ENCODE measurements at places on chromosomes 2 and 18. TPM values are rescaled to one million over a fixed set of nuclear protein-coding genes. Genes with fewer than 3 reads are reported as not detected.
A peak's percentile ranks its signal among the peaks of the same experiment; 100 is the strongest.

DNA sequence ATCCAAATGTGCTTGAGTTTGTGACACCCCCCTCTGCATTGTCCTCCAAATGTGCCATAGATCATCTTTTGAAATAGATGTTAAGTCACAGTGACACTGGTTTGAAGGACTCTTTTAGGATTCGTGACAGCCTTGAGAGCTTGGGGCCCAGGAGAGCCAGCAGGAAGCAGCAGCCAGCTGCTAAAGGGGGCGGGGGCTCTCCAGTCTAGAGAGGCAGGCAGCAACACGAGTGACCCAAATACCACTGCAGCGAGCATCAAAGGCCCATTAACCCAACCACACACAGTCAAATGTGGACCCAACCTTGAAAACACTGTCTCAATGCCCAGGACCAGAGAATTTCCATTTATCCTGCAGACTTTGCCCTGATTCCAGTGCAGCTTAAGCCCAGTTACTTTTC is 75.6 kb downstream of the ZBTB7C start:
- H3K36me3 ChIP-seq, result no peaks in the 10 kb centered on the region
- H3K27ac ChIP-seq, result no peak overlapping the region
- H3K27me3 ChIP-seq, result no peaks in the 10 kb centered on the region
- DNase-seq, result peak; percentile 24
- no peak overlapping the region for H3K4me3 ChIP-seq

- H3K4me3 ChIP-seq, result no peak overlapping the region
- peaks cover 22% of the 10 kb centered on the region for H3K36me3 ChIP-seq
- no peak overlapping the region for H3K27ac ChIP-seq
- no peaks in the 10 kb centered on the region for H3K27me3 ChIP-seq
Measured at GRCh38 chr2:152627351-152627957, 89.8 kb downstream of the PRPF40A start.

DNA sequence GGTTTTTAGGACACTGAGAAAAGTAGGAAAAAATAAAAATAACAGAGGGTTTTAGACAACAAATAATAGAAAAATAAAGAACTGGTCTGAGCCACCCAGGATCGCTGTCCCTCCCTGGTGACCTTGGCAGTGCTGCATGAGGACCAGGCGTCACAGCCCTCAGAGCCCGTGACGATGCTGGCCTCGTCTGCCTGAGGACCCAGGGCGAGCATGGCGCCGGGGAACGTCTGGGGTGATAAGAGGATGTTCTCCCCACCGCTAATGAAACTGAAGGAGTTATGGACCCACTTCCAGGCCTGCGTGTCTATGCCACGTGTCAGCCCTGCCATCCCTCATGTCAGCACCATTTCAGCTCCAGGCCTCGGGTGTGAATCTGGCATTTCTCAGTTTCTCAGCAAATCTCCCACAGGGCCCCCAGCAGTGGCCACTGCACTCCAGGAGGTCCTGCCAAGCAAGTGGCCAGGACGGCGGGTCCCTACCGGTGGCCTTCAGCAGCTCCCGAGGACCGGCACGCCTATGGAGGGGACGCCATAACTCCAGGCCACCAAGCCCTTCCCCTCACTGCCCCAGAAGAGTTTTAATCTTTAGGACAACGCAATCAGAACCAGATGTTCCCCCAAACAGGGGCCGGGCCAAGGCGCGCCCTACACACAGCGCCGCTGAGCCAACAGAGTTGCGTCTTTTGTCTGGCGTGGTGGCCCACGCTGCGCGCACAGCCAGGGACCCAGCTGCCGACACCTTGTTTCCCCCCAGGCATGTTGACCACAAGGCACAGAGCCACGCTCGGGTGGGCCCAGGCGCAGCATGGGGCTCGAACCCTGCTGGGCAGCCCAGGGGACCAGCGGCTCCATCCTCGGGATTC is 179.7 kb downstream of the TWIST2 start:
- H3K27me3 ChIP-seq, result no peaks in the 10 kb centered on the region
- no peaks in the 10 kb centered on the region for H3K36me3 ChIP-seq
- no peaks in the 10 kb centered on the region for H3K4me1 ChIP-seq
- H3K4me3 ChIP-seq, result no peak overlapping the region

DNA sequence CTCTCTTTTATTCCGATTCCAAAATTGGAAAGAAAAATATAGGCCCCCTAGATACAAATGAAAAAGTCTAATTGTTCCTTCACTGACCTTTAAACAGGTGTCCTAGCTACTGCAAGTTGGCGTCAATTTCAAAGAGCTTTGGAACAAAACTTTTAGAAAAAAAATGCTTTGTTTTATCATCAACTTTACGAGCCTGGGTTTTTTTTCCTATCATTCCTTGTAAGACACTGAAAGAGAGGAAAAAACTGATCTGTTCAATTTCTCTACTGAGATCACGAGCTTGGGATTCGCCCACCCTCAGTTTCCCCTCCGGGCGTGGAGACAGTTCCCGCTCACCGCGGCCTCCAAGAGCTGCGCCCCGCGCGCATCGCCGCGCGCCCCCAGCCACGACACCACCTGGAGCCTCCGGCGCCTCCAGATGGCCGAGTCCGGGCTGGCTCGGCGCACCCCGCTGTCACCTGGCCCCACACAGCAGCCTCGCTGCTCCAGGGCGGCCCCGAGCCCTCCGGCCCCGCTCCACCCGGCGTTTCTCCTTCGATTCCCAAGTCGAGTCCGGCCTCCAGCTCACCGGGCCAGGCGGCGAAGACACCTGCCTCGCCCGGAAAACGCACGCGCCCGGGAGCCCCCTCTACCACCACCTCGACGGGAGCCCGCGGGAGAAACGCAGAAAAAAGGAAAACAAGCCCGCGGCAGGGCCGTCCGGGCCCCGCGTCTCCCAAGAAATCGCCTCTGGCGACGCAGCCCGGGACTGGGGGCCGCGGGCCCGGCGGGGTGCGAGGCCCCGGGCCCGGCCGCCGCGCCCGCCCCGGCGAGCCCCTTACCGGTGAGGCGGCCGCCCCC is 656 bp downstream of the TBC1D8 start:
- H3K4me3 ChIP-seq, result peak overlapping the region; percentile 72
- peaks cover 9% of the 10 kb centered on the region for H3K27me3 ChIP-seq
- H3K4me1 ChIP-seq, result peaks cover 69% of the 10 kb centered on the region
- peak; percentile 57 for DNase-seq
- no peak overlapping the region for H3K27ac ChIP-seq
- H3K36me3 ChIP-seq, result no peaks in the 10 kb centered on the region

DNA sequence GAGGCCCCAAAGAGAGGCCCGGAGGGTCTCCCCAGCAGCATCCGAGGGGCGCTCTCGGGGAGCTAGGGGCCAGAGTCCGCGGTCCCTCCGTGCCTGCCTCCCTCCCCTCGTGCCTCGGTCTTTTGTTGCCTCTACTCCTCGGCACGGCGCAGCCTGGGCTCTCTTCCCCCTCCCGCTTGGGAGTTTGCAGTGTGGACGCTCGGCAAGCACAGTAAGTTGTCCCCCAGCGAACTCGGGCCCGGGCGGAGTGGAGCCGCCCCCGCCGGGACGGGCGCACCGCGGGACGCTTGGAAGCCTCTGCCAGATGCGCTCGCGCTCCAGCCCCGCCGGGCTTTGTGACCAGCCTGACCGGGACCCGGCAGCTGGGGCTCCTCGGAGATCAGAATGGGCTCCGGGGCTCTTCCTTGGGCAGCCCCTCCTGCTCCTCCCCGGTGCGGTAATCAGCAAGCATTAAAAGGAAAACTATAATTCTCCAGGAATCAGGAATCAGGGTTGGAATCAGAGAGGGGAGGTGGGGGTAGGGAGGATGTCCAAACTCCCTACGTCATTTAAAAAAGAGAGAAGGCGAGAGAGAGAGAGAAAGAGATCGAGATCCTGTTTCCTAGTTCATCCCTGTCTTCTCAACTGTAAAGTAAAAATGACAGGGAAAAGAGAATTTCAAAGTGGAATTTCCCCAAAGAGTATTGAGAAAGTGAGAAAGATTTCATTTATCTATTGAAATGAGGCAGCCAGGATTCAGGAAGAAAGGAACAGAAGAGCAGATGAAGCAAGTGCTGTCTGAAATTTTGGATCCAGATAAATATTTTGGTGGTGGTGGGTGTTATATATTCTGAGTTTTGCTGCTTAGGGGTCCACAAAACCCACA is 786 bp upstream of the TMEM200C start:
- H3K4me3 ChIP-seq, result peak overlapping the region; percentile 91
- H3K27ac ChIP-seq, result no peak overlapping the region
- H3K36me3 ChIP-seq, result no peaks in the 10 kb centered on the region
- peak; percentile 76 for DNase-seq

DNA sequence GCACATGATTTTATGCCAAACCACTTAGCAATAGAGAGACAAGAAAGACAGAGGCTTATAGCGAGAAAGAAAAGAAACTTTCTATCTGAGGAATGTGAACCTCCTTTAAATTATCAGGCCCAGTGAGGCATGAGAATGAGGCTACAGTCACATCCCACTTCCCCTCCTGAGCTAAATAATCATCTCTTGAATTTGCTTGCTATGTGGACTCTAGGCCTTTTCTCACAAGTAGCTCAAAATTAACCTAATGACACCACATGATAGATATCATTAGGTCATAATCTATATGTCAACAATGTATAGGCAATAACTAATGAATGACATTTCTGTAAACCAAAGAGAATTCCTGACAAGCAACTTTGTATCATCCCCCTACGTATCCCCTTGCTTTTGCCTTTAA is 301.5 kb upstream of the MGAT5 start:
- no peaks in the 10 kb centered on the region for H3K27me3 ChIP-seq
- no peak for DNase-seq
- 0 out of 2 replicates have a peak, but pooled peaks cover 2% of the 10 kb centered on the region for H3K4me1 ChIP-seq
- no peak overlapping the region for H3K27ac ChIP-seq

- H3K27ac ChIP-seq, result no peak overlapping the region
- no peaks in the 10 kb centered on the region for H3K36me3 ChIP-seq
- no peaks in the 10 kb centered on the region for H3K27me3 ChIP-seq
- no peak for DNase-seq
- H3K4me3 ChIP-seq, result no peak overlapping the region
- peaks cover 12% of the 10 kb centered on the region for H3K4me1 ChIP-seq
Measured at GRCh38 chr2:210630873-210631560, 74.6 kb downstream of the CPS1 start.

DNA sequence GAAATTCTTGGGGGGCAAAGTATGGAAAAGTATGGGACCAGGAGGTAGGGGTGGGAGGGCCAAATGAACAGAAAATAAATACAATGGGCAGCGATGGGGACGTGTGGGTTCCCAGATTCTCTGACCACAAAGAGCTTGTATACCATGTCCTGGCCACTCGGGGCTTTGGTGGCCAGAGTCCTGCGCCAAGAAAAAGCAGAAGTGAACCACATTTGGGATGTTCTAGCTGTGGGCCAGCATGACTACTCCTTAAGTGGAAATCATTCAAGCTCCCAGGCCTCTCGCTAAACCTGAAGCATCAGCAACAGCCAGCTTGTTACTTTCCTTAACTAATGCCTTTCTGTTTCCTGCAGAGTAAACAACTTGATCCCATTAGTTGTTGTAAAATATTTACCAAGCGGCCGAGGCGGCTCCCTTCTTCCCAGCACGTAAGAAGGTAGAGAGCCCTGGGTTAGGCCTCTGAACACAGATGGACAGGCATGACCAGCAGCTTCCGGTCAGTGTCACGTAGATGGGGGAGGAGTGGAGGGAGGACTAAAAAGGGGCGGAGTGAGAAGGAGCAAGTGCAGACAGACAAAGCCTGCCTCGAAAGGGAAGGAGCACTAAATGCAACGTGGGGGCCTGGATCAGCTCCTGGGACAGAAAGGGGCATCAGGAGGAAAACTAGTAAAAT is 88.2 kb downstream of the GALNT14 start:
- H3K4me3 ChIP-seq, result no peak overlapping the region
- no peak for DNase-seq
- no peaks in the 10 kb centered on the region for H3K36me3 ChIP-seq
- no peaks in the 10 kb centered on the region for H3K27me3 ChIP-seq

DNA sequence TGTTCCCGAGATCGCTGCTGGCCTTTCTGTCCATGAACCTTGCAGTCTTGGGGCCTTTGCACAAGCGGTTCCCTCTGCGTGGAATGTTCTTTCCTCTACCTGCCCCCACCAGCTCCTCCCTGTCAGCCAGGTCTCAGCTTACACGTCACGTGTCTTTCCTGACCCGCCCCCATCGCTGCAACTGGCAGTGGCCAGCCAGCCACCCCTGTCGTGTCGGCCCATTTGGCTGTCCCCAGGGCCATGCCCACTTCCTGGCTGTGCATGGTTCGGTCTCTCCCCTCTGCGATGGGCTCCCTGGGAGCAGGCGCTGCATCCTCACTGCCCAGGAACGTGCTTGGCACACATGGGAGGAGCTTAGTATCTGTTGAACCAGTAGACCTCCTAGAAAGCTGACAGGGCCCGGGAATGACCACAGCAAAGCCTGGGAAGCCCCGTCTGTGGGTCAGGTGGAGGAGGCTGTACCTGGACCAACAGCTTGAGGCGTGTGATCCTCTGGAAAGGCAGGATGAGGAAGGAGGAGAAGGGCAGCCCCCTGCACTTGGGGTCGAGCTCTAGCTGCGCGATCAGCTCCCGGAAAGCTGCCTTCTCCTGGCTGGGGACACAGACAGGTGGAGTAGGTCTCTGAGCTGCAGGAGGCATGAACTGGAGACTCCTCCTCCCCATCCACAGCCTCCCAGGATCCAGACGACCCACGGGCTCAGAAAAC is 21.0 kb downstream of the SNORC start:
- H3K36me3 ChIP-seq, result no peaks in the 10 kb centered on the region
- H3K4me3 ChIP-seq, result peak overlapping the region; percentile 45
- H3K4me1 ChIP-seq, result peaks cover 27% of the 10 kb centered on the region
- peak; percentile 77 for DNase-seq
- H3K27ac ChIP-seq, result peak overlapping the region; percentile 37
- peaks cover 3% of the 10 kb centered on the region for H3K27me3 ChIP-seq

DNA sequence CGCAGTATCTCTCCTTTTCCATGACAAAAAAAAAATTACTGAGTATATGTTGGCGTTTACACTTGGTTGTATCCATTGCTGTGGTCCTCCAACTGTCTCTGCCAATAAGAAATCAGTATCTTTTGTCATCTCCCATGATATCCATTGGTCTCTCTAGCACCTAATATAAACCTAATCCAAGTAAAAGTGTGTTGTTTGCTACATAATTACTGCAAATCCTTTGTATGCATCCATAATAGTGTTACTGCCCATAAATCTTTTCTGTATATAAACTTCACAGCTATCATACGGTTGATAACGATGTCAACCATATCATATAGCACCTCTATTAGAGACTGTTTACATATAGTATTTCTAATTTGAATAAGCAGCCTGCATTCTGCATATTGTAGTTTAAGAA is 226.9 kb downstream of the AGPS start:
- H3K4me1 ChIP-seq, result 0 out of 2 replicates have a peak, but pooled peaks cover 4% of the 10 kb centered on the region
- no peak for DNase-seq
- no peaks in the 10 kb centered on the region for H3K36me3 ChIP-seq
- peaks cover 25% of the 10 kb centered on the region for H3K27me3 ChIP-seq

DNA sequence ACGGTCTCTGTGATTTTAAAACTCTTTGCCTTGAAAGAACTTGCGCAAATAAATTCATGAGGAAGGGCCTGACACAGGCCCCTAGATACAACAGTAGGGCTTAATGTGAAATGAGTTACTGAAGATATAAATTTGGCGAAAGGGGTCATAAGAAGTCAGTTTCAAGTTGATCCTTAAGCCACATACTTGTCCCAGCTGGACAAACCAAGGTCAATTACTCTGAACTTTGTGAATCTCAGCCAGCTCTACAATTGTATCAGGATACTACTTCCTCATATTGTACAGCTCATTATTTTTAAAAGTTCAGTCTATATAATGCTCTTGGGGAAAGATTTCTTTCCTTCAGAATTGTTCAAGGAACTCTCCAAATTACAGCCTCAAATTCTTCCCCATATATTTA is 432.8 kb downstream of the METTL4 start:
- 0 out of 2 replicates have a peak, but pooled peaks cover 4% of the 10 kb centered on the region for H3K4me1 ChIP-seq
- no peak overlapping the region for H3K27ac ChIP-seq
- H3K36me3 ChIP-seq, result no peaks in the 10 kb centered on the region
- no peaks in the 10 kb centered on the region for H3K27me3 ChIP-seq
- no peak for DNase-seq

GRCh38 chr18:56873441-56874140 is 222.4 kb downstream of the WDR7 start:
- H3K36me3 ChIP-seq, result no peaks in the 10 kb centered on the region
- peaks cover 47% of the 10 kb centered on the region for H3K4me1 ChIP-seq
- H3K27ac ChIP-seq, result peak overlapping the region; percentile 95
- H3K4me3 ChIP-seq, result peak overlapping the region; percentile 50
- DNase-seq, result peak; percentile 29

Gene C1QL2
- 0.55 TPM for total RNA-seq
